Fibroblast of lung (primary cell): ENCODE measurements at places on chromosomes 7 and 10. TPM values are rescaled to one million over a fixed set of nuclear protein-coding genes. Genes with fewer than 3 reads are reported as not detected.
A peak's percentile ranks its signal among the peaks of the same experiment; 100 is the strongest.

BEND7 gene
- total RNA-seq: 9.2 and 10.6 TPM in 2 replicates

GIMAP4 gene
- total RNA-seq: not detected in 2 replicates

HOXA3 gene
- total RNA-seq: 1.5 TPM in 2 replicates

NPFFR1 gene
- under 0.01 TPM in 1 of 2 replicates, not detected in the other for total RNA-seq

DNA sequence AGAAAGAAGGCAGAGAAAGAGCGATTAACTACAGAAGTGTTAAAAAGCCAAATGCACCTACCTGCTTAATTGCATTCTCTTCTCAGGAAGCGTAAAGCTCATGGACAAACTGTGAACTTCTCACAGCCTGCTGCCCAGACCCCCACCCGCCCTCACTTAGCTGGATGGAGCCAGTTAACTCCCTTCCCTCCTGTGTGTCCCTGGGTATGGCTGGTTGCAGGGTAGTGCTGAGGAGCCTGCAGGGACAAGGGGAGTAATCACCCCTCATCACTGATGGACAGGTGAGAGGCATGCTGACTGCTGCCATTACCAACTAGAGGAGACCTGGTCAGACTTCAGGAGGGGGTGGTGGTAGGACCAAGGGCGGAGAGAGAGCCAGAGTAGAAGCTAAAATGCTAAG lies 37.5 kb downstream of the ENO4 start:
- DNase-seq: no peak

GRCh38 chr7:115038158-115038557 lies 116.3 kb downstream of the MDFIC start:
- no peak for DNase-seq

- DNase-seq: no peak
Observed at GRCh38 chr10:86100581-86101061, 266.0 kb downstream of the GRID1 start.

- DNase-seq: peak; percentile 20
Observed at GRCh38 chr10:33803248-33803647, 468.8 kb upstream of the NRP1 start.
